NT2/D1 (cell line): ENCODE measurements at places on chromosomes 2 and 18.

DNA sequence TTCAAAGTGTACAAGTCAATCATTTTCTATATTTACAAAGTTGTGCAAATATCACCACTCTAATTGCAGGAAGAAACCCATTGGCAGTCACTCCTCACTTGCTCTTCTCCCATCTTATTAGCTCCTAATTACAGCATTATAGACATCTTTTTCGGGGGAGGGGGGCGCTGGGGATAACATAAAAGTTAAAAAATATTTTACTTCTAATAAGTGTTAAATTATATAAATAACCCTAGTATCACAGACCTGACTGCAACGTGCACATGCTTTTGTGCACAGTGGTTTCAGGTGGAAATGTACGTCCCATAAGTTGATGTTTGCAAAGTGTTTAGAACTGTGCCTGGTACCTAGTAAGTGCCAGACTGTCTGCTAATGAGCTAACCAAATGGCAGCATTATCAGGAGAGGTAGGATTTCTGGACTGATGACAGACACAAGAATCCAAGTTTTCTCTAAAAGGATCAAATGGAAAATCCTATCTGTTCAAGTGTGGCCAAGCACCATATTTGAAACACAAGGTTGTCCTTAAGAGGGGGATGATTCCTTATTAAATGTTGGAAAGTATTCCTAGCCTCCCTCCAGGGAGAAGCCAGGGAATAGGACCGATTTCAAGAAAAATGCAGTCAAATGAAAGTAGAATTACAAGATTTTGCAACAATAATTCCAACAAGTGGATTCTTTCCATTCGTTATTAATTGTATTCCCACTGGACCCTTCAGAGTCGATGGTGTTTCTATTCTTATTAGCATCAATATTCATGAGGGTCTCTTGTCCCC is 70.0 kb downstream of the ACKR3 start:
- no peak for DNase-seq

DNA sequence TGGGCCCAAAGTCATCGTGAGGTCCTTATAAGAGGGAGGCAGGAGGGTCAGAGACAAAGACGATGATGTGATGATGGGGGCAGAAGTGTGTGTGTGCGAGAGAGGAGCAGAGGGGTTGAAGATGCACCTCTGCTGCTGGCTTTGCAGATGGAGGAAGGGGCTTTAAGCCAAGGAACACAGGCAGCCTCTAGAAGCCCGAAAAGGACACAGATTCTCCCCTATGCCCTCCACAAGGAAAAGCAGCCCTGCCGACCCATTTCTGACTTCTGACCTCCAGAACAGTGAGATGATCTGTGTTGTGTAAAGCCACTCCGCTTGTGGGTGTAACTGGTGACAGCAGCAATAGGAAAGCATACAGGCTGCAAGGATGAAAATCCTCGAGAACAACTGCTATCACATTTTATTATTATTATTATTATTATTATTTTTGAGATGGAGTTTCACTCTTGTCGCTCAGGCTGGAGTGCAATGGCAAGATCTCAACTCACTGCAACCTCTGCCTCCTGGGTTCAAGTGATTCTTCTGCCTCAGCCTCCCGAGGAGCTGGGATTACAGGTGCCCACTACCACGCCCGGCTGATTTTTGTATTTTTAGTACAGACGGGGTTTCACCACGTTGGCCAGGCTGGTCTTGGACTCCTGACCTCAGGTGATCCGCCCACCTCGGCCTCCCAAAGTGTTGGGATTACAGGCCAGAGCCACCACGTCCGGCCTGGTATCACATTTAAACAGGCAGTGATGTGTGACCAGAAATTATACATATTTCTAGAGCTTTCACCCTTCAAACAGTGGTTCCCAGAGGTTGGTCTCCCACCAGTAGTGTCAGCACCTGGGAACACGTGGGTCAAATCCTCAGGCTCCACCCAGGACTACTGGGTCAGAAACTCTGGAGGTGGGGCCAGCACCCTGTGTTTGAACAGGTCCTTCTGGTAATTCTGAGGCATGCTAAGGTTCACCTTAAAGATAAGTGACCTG is 170.5 kb downstream of the TGIF1 start:
- no peak for DNase-seq

GRCh38 chr2:19863303-19864041 is 38.3 kb downstream of the TTC32 start:
- peak; percentile 52 for DNase-seq

DNA sequence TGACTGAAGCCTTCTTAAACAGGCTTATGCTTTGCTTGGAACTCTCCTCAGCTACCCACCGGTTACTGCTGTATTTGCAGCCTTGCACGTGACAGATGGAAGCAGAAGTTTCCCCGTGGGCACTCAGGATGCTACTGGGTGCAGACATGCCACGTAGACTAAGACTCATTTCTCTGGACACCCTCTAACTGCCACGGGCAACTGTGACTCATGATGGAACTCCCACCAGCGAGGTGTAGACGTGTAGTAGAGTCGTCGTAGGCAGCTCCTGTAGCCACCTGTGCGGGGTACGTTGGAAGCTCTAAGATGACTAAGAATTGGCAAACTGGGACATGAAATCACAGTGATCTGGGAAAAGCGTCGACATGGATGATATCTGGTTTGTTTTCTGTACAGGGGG is 27.5 kb downstream of the TSHZ1 start:
- DNase-seq = no peak

DNA sequence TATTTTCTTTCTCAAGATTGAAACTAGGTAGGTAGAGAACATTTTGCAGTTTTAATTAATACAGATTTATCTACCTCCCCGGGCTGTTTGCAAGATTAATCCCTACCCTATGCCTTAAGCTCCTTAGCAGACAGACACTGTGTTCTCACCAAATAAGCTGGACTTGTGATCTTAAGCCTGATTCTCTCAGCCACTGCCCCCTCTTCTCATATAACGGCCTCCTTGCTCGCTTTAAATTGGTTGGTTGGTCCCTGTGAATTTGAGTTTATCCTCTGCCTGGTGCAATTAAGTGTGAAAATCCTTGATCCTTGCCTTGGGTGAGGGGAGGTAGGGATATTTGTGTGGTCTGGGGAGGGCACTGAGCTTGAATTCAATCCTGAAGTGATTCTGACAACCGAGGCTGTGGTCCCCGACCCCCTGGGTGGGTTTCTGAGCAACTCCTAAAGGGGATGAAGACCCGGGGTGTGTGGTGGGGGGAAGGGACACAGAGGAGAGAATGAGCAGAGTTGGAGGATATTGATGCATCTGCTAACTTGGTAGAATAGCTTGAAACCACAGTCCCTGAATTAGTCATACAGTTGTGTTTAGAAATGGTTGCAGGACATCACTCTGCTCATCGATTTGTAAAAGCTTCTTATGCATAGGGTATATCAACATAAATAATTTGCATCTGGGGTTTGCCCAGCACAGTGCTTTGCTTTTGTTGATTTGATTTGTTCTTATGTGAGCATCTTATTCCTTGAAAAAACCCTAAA is 36.9 kb upstream of the NCKAP5 start:
- DNase-seq = no peak

- DNase-seq = no peak
Observed at GRCh38 chr2:61187085-61187484, 25.1 kb downstream of the C2orf74 start.

DNA sequence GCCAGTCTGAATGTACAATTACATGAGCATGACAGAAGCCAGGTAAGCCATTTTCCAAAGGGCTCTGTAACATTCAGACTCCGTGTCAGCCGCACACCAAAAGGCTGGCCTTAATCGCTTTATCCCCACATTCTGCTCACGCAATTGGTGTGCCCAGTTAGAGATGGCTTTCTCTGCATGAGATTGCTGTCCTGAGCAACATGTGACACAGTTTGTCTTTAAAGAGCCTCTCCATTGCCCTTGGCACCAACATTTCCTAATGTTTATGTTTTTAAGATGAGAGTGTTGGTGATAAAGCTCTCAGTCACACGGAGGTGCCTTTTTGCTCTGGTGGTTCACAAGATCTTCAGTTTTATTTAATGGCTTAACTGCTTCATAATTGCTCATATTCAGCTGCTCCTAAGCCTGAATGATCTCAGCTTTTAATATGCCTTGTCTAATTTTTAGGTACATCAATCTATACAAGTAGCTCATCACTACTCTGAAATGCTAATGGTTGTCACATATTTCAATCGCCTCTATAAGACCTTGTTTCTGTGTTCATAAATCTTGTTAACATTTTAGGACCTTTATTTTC is 164.8 kb upstream of the ACVR2A start:
- no peak for DNase-seq

GRCh38 chr2:27954771-27955383 is 64.3 kb downstream of the BABAM2 start:
- DNase-seq = no peak

GRCh38 chr18:41881285-41881684 is 73.7 kb upstream of the PIK3C3 start:
- no peak for DNase-seq

DNA sequence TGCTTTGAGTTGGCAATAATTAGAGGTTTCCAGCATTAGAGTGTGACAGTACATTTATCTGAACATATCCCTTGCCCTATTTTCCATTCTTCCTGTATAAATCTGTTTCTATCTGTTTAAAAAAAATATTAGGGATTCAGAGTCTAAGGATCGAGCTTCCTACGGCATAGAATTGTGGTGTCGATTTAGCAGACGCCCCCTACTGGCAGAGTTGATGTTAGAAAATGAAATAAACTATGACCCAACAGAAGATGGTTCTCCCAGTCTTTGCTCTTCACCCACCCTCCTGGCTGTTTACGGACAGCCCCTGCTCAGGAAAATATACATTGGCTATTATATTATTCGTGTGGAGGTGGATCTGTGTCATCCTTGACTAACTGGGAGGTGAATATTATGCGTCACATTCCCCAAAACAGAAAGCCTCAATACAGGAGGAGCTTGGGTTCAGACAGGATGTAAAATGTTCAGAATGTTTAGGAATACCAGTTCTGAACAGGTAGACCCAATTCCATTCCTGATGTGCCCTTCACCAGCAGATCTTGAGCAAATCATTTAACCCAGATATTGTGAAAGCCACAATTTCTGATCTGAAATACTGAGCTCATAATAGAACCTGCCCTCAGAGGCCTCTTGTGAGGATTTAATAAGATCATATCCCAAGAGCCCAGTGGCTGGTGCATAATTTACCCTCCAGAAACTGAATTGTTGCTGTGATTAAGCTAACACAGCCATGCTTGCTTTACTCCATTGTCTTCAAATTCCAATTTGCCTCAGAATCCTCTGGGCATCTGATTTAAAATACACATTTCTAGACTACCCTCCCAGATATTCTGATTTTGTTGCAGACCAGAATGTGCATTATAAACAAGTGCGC is 10.8 kb upstream of the ERMN start:
- peak; percentile 40 for DNase-seq

DNA sequence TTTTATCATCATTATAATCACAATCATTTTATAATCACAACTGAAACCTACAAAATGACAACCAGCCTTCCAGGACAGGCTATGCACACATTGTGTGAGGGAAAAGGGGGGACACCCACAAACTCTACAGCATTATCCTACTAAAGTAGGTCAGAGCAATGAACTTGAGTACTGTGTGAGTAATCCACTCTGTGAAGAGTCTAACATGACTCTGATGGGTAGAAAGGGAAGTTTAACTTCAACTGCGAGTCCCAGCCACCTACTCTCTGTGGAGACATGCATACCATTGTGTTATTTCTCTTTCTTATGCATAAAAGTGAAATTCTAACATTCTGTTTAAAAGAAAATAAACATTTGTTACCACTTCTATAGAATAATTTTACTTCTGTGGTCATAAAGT is 177.9 kb downstream of the ZNF516 start:
- no peak for DNase-seq

DNA sequence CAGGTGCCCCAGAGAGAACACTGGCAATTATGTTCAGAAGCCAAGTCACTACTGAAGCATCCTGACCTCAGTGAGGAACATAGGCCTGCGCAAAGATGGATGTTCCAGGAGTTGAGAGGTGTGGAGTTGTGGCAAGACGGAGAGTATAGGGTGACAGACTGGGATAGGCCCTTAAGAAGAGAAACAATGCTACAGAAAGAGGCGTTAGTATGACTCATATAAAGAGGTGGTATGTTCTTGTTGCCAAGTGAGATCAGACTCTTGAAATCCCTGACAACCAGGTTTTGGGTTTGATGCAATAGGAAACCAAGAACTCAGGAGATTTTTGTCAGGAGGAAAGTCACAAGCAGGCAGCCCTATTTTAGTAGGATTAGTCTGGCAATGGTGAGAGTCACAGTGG is 185.6 kb downstream of the RIT2 start:
- no peak for DNase-seq

GRCh38 chr2:120949027-120949956 is 213.6 kb downstream of the GLI2 start:
- DNase-seq = no peak

GRCh38 chr2:127093648-127094210 is 13.2 kb downstream of the BIN1 start:
- DNase-seq = no peak

- no peak for DNase-seq
Observed at GRCh38 chr2:135600915-135601314, 69.6 kb downstream of the R3HDM1 start.

DNA sequence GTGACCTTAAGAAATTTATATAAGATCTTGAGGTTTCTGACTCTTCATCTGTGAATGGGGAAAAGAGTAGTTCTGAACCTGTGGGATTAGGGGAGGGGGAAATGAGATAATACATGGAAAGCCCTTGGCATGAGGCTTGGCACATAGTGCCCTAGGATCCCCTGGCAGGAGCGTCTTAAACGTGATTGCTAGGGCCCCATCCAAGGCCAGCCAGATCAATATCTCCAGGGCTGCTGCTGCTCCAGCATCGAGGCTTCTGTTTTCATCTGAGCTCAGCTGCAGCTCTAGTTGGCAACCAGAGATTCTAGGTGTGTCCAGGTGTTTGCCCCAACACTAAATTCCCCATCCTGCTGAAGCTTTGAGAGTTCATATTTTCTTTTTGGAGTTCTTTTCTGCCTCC is 71.0 kb downstream of the IL1R2 start:
- no peak for DNase-seq

GRCh38 chr2:130316596-130316995 is 26.1 kb upstream of the IMP4 start:
- DNase-seq = no peak

- DNase-seq = no peak
Observed at GRCh38 chr2:240432430-240432819, 3.0 kb upstream of the GPC1 start.

- no peak for DNase-seq
Observed at GRCh38 chr2:64655018-64655664, 1.4 kb upstream of the SERTAD2 start.
